ENCODE measurements at places on chromosomes 12 and 14. TPM values are rescaled to one million over a fixed set of nuclear protein-coding genes. Genes with fewer than 3 reads are reported as not detected.

The PRKD1 gene
- 11.3 TPM for total RNA-seq

The CLEC2A gene
- total RNA-seq: not detected

The TSPAN11 gene
- 0.16 TPM for total RNA-seq

The IGFBP6 gene
- 49.8 TPM for total RNA-seq

The C12orf54 gene
- total RNA-seq: not detected

The INHBE gene
- 12.2 TPM for total RNA-seq

The SOAT2 gene
- not detected for total RNA-seq

DNA sequence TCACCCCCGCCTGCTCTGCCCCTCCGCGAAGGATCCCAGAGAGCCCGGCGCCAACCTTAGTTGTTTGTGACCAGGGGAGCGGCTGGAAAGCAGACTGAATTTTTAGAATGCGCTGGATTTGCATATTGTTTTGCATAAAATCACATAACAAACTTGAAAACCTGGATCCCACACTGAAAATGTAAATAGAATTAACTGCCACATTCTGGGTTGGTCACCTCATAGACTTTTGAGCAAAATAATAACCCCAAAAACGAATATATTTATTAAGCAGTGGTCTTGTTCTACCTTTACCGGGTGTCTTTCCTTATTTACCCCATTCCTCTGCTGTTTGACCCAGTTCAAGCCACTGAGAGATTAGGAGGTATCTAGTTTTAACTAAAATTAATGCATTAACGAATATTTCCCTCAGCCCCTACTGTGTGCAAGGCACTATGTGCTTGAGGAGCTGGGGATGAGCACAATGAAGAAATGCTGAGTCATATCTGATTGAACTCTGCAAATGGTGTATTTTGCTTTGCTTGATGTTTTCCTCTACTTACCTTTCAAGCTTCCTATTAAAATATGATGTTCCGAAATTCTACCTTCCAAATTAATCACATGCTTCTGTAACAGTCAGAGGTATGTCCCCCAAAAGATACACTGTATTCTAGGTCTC is 438 bp upstream of the EGLN3 start:
- DNase-seq: no peak

DNA sequence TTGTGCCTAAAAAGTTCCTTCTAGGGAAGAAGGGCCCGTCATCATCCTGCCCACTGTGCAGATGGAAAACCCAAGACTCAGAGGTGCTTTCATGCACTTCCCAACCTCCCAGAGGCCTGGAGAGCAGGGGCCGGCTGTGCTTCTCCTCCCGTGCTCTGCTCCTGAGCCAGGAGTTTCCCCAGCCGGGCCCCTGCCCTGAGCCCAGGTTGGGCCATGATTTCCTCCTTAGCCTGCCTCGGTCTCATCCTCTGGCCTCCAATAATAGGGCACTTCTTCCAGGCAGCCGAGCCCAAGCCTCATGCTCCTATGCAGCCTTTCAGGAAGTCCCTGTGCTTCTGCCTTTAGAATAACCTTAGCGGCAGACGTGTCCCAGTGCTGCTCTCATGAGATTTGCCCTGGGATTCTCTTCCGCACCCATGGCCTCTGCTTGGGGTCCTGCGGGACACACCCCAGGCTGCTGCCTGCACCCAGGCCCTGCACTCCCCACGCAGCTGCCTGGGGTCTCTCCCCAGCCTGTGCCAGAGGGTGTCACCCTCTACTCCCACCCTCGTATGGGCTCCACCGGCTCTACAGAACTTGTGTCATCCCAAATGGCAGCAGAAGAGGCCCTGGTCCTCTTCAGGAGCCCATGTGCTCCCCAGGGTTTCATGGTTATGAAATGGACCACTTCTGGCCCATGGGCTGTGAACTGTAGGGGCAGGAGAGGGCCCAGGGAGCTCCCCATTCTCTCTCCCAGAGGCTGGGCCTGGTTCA is 359.3 kb downstream of the ADGRD1 start:
- DNase-seq: no peak

DNA sequence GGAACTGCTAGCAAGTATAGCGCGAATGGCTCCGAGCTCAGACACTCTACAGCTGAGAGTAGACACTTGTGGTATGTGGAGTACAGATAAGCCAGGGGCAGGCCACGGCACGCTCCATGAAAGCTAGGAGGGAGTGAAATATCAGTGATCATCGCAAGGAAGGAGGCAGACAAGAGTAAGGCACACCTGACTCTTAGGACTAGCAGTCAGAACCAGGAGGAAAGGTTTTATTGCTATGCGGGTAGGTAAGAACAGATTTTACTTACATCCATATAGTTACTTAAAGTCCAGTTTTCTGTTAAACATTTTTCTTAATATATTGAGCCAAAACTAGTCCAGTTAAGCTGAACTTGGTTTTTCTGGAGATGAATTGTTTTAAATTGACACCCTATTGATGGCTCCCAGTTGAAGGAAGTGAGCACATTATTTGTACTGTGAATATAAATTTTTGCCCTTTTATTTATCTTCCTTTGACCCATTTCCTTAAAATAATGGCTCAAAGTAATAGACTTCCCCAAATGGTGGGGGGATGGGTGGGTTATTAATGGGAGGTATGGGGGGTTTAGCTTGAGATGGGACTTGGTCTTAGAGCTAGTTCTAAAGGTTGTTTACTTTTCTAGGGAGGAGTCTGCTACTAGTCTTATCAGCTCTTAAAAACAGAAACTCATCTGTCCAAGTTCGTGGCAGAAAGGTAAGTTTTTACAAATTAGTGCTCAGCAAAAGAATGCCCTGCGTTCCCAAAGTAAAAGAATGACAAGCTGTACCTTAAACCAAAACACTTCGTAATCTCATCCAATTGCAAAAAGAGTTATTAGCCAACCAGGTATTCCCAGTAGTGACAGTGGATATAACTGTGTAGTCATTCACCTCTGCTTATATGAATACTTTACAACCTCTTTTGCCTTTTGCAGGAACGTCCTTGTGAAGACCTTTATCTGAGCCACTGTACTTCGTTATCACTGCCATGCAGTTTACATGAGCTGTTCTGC is 5.8 kb downstream of the HNRNPA1 start:
- DNase-seq: no peak

- no peak for DNase-seq
These were observed 39.1 kb downstream of the TSPAN11 start for GRCh38 chr12:30965613-30965985.

DNA sequence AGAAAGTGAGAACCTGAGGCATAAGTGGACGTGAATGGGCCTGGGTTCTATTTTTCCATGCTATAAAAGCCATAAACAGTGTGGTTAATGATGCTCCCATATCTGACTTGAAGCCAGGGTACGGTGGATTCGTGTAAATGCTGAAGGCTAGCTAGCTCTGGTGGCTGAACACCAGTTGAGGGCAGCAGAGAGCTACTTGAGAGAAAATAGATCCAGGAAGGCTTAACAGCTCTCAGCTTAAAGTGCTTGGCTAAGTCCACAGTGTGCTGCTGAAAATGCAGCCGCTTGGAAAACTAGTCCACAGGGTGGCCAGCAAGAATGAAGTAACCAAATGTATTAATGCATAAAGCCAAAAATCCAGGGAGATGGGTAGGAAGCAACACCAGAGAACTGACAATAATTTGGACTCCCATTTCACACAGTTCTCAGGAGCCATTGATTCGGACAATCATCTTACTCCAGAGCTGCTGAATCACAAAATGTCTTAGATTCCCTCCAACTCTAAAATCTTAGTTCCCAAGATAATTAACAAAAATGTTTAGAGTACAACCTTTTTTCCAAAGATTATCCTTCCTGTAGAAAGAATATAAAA is 15.0 kb upstream of the FOXG1 start:
- peak; percentile 68 for DNase-seq

DNA sequence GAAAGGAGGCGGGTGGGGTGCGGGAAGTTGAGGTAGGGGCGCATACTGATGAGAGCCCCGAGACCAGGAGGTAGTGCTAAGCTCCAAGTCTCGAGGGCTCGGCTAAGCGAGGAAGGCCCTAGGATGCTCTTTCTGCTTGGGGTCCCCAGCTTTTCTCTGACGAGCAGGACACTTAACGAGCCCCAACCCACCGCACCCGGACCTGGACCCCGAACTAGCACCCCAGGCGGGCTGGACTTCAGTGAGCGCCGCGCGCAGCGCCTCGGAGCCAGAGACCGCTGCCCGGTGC is 4.7 kb upstream of the C1QL4 start:
- DNase-seq: no peak

DNA sequence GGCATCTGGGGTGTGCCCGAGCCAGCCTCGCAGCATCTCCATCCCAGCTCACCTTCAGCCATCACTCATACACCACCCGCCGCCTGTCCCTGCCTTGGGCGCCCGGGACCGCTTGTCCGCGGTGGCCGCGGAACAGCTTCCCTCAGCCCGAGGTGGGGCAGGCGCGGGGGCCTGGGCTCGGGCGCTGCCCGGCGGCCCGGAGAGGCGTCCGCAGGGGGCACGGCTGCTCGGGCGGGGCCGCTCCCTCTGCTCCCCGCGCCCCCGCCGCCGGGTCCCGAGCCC is 430 bp downstream of the SLC41A2 start:
- DNase-seq: peak; percentile 28

GRCh38 chr12:6074979-6075585 is 49.4 kb downstream of the VWF start:
- peak; percentile 48 for DNase-seq

DNA sequence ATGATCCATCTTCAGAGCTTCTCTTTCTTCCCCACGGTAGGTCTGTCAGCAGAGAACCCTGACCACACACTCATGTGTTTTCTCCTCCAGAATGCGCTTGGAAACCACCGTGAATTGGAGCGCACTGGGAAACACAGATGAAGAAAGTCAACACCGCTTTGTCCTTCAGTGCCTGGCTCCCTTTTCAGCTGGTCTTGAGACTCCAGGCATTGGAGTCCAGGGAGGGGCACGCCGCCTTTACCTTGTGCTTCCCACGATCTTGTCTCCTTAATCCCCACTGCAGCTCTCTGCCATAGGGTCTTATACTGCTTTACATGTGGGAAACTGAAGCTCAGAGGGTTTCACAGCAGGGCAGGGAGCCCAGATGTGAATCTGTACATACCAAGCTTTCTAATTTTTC is 1.1 kb downstream of the FAM90A1 start:
- no peak for DNase-seq

GRCh38 chr12:122265886-122266229 is 436 bp downstream of the VPS33A start:
- DNase-seq: no peak

- no peak for DNase-seq
These were observed 74.9 kb downstream of the SLC25A47 start for GRCh38 chr14:100398044-100398443.

- DNase-seq: no peak
These were observed 143.0 kb downstream of the KITLG start for GRCh38 chr12:88437226-88437625.

DNA sequence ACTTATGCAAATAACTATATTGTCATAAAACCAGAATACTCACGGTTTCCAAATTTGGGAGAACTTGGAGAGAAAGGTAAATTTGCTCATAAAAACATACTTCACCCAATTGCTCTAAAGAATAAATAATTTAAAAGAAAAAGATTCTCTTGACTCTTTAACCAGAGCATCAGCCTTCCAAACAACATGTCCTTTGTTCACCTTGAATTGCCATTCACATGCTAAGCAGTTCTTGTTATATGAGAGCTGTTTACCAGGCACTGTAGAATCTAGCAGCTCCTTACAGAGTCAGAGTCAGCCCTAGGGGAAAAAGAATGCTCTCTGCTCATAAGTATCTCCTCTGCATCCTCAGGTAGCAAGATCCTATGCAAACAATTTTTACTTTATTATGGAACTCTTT is 10.2 kb downstream of the SLCO1A2 start:
- DNase-seq: no peak

- DNase-seq: no peak
These were observed 17.2 kb upstream of the ELK3 start for GRCh38 chr12:96177013-96177412.

- peak; percentile 16 for DNase-seq
These were observed 50.0 kb downstream of the KDM2B start for GRCh38 chr12:121530600-121531355.

GRCh38 chr12:70402597-70402996 is 36.5 kb downstream of the KCNMB4 start:
- DNase-seq: no peak

DNA sequence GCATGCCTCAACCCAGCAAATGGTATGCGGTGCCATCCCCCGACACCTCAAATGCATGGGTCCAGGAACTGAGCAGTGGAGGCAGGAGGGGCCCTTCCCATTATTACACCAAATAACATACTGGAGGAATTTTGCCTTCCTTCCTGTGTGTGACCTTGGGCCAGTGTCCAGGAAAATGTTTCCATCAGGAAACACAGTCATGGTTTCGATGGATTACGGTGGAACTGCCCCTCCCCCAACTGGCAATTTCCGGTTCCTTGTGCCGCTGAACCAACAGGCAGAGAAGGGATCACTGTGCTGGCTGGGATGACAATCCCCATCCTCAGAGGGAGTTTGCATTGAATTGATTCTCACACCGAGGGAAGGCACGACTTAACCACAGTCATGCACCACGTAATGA is 9.1 kb upstream of the CDC42BPB start:
- no peak for DNase-seq

GRCh38 chr12:3928538-3929184 is 55.5 kb upstream of the PARP11 start:
- peak; percentile 50 for DNase-seq

DNA sequence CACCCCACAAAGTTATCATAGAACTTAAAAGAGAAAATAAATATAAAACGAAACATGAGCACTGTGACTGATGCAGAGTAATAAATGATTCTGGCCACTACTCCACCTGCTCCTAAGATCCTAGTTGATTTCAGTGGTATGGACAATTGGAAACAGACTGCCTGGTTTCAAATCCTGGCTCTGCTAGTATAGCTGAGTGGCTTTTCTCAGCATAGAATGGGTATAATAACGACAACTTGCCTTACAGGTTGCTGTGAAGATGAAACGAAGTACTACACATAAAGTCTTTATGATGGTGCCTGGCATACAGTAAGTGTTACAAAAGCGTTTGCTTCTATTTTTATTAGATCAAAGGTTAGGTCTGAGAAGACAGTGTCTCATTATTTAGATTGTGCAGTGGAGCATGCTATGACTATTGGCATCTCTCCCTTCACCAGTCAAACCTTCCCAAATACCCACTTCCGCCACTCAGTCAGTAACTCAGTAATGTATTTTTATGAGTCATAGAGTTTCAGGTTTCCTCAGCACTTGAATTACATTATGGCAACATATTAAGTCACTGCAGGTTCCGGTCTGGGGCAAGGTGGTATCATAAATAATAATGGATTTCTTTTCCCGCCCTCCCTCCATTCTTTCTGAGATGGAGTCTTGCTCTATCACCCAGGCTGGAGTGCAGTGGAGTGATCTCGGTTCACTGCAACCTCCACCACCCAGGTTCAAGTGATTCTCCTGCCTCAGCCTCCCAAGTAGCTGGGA is 29.7 kb upstream of the NR2C1 start:
- DNase-seq: peak; percentile 66

DNA sequence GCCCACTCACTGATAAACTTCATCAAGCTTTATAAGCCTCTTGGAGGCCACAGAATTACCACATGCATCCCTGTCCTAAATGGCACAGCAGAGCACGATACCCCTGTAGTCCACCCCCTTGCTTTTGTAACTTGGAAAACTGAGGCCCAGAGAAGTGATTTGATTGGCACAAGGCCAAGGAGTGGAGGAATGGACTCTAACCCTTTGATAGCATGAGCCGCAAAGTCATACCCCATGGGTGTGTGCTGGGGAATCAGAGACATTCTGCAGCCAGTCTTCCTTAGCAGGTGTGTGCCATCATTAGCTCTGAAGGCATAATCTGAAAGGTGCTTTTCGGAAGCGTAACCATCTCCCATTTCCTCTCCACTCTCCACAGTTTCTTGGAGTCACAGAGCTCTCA is 28.5 kb upstream of the PWP1 start:
- no peak for DNase-seq
